HuH-7 (cell line): ENCODE measurements at places on chromosomes 1 and 21.

DNA sequence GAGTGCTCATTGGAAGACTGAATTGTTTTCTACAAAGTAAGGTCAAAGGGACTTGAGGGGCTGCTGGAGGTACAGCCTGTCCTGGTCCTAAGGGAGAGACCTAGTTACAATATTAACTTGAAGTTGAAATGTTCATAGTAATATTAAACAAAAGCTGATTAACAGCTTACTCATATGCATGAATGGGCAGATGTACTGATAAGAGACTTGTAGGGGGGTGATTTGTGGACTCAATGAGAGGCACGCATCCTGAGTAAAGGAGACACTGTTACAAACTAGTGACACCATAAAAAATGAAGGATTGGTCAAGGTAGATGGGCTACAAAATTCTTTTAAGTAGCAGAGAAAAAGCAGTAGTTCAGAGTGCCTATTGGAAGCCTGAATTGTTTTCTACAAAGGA, 2.7 kb downstream of the HSD11B1 start:
- DNase-seq, result no peak

DNA sequence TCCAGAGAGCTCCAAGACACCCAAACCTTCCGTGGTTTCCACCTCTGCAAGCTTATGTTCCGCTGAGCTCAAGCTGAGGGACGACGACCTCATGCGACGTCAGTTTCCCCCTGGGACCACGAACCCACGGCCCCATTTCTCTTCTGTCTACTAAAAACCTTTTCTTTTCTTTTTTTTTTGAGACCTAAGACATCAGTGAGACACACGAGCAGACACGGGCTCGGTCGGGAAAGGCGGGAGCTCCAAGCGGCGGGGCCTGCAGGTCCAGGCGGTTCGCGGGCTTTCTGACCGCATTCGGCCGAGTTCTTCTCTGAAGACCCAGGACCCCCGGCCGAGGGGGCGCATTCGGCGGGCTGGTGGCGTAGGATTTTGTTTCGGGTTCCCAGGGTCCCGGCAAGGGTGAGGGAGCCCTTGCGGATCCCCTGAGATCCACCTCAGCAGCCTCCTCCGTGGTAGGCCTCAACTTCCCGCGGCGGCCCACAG, 402 bp downstream of the C21orf58 start:
- DNase-seq, result no peak

DNA sequence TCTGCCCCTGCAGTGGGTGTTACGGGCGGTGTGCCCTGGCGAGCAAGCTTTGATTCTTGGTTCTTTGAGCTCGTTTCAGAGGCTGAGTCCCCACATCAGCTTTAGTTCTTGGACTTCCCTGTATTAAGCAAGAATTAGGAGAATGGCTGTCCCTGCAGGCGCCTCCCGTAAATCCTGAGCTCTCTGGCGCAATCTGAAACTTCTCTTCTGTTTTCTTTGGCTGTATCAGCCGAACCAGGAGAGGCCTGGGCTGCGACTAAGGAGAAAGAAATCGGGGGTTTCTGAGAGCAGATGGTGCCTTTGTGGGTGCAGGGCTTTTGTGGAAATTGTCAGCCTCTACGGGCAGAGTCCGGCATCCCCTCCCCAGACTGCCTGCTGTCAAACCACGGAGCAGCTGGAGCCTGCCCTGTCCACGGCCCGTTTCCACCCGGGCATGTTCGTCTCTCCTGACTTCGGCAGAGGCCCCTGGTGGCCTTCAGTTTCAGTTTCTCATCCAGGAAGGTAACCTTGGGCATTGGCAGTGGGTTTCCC, 17.9 kb downstream of the CSTB start:
- no peak for DNase-seq

DNA sequence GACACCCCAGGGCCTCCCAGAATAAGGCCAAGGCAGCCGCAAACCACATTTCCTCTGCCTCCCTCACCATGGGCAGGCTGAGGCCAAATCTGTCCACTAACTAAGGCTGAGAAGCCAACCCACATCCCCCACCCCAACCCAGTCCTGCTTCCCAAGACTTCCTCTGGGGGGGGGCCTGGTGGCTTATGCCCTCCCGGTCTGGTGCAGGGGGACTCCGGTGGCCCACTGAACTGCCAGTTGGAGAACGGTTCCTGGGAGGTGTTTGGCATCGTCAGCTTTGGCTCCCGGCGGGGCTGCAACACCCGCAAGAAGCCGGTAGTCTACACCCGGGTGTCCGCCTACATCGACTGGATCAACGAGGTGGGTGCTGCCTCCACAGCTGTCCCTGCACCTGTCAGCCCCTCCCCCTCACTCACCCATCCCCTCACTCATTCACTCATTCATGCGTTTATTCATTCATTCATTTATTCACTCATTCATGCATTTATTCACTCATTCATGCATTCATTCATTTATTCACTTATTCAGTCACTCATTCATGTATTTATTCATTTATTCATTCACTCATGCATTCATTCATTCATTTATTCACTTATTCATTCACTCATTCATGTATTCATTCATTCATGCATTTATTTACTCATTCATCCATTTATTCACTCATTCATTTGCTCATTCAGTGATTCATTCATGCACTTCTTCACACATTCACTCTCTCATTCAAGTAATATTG, 7.3 kb downstream of the CTRC start:
- DNase-seq, result no peak

GRCh38 chr1:190049314-190049713, 428.4 kb downstream of the BRINP3 start:
- no peak for DNase-seq
